Dermis blood vessel endothelial cell (primary cell): ENCODE measurements at places on chromosomes 2 and 18.

DNA sequence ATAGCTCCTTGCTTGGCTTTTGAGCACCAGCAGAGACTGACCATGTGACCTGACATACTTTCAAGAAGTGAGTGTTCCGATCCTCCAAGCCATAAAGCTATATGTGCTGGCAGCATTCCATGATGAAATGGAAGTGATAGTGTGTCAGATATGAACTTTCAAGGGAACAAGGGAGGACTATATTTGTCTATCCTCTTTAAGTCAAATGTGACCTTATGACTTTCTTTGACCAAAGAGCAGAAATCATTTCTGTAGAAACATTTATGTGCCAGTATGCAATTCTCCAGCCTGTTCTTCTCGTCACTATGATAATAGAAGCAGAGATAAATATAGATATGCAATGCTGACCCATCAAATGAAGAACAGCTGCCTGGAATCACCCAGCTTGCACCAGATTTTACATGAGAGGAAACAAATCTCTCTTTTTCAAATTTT, 14.4 kb downstream of the HYCC2 start:
- no peak for DNase-seq

GRCh38 chr2:18600255-18600613, 10.9 kb upstream of the NT5C1B start:
- DNase-seq = no peak

DNA sequence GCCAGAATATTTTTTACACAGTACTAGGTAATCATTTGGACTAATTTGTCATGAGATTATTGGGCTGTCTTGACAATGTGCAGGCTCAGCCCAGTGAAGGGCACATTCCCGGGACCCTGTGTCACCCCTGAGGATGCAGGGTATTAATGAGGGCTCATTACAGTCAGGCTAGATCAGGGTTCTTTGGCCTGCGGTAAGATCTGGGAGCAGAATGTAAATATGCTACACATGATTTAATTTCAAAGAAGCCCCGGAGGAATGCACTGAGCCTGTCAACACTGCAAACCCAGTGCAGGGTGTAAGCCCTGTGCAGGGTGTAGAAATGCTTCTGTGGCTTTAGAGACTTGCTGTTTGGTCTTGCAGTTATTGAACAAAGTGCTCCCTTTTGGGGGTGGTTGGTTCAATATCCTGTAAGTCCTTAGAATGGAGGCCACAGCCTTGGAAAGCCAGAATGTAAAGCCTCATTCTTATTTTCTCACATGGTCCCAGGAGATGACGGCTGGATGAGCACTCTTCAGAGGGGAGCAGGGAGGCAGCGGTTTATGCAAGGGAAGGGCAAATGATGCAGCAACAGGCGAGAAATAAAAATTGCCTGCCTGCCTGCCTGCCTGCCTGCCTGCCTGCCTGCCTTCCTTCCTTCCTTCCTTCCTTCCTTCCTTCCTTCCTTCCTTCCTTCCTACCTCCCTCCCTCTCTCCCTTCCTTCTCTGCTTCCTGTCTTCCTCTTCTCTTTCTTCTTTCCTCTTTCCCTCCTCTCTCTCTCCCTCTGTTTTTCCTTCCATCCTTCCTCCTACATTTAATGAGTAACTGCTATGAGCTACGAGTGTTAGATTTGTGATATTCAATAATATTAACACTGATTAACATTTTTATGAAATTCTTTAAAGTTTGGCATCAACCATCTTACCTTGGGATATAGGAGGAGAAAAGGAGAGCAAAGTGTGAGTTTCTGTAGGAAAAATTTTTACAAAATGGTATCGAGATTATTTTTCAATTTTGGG, 148.8 kb downstream of the VAPA start:
- DNase-seq = no peak

DNA sequence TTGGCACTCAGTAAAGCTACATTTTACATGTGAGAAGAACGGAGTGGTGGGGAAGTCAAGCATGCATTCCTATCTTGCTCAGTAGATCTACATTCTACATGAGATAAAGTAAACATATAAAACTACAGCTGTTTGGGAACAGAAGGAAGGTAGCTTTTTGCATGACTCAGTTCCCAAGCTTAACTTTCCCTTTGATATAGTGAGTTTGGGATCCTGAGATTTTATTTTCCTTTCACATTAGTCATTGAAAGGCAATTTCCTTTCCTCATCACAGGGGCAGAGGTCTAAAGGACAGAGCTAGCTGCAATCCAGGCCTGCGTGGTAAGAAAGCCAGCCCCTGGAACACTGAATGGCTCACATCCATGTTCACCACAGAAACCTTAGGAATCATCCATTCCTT, 257.2 kb downstream of the SRBD1 start:
- DNase-seq = peak; percentile 96

DNA sequence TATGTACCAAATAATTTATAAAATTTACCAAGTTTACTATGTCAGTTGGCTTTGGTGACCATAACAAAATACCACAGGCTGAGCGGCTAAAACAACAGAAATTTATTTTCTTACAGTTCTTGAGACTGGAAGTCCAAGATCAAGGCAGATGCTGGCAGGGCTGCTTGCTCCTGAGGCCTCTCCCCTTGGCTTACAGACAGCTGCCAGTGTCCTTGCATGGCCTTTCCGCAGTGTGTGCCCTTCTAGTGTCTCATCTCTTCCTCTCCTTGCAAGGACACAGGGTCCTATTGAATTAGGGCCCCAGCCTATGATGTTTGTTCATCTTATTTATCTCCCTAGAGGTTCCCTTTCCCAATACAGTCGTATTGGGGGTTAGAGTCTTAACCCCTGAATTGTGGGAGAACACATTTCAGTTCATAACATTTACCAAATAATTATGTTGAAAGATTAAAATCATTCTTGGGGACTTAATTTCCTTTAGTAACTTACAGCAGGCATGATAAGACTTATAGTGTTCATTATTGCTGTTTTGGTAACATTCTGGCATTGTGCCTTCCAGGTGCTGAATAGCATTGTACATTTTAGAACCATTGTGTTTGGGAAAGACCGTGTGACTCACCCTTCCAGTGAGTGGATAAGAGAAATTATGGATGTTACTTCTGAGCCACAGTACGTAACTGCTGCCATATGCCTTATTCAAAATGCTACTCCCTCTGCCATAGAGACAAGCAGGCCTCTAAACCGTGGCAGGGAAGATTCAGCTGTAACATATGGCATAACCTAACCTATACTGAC, 317.5 kb downstream of the TMX3 start:
- DNase-seq = no peak

DNA sequence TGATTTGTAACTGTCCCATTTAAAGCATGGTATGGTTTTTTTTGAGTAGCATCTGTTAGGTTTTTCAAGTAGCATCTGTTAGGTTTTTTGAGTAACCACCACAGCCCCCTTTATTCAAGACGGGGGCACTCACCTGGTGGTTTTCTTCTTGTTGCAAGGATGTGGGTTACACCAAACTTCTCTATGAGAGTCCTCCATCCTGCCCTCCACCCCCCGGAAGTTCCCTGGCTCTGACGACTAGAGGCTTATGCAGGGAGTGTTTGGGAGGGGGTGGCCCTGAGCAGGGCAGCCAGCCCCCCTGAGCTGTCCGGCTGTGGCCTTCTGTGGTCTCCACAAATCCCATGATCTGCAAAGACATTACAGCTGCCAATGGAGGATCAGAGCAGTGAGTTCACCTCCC, 39.3 kb downstream of the MTCL1 start:
- no peak for DNase-seq

GRCh38 chr2:229220254-229220653, 50.8 kb downstream of the PID1 start:
- DNase-seq = no peak

DNA sequence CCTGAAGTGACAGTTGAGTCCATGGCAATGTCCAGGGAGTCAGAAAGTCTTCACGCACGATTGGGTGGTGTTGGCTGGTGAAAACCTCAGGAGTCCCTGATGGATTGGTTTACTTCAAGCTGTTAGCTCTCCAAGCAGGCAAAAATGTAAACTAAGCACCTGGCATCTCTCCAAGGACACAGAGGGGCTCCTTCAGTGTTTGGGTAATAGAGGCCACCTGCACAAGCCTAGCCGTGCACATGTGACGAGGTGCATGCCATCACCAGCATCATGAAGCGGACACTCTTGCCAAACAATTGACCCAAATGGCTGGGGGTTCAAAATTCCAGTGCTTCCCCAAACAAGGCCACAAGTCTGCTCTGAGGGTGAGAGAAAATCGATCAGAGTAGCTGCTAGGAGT, 104.7 kb upstream of the CD302 start:
- peak; percentile 4 for DNase-seq

- no peak for DNase-seq
These were observed 24.7 kb upstream of the ARL4C start for GRCh38 chr2:234521536-234521935.

GRCh38 chr18:77107292-77107691, 25.3 kb downstream of the MBP start:
- DNase-seq = no peak

DNA sequence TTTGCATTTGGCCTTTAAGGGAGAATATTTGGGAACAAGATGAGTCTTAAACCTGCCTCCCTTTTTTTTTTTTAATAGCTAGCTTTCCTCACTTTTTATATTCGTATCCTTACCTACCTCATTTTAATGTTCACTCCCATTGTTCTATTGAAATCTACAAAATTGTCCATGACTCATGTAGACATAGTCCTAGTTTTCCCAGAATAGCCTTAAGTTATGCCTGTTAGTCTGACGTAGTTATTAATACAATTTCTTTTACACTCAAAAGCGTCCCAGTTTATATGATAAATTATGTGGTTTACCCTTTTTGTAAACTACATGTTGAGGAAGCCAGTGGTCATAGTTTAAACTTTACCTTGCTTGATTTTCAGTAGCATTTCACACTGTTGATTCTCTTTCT, 73.4 kb downstream of the UBR3 start:
- DNase-seq = peak; percentile 33

DNA sequence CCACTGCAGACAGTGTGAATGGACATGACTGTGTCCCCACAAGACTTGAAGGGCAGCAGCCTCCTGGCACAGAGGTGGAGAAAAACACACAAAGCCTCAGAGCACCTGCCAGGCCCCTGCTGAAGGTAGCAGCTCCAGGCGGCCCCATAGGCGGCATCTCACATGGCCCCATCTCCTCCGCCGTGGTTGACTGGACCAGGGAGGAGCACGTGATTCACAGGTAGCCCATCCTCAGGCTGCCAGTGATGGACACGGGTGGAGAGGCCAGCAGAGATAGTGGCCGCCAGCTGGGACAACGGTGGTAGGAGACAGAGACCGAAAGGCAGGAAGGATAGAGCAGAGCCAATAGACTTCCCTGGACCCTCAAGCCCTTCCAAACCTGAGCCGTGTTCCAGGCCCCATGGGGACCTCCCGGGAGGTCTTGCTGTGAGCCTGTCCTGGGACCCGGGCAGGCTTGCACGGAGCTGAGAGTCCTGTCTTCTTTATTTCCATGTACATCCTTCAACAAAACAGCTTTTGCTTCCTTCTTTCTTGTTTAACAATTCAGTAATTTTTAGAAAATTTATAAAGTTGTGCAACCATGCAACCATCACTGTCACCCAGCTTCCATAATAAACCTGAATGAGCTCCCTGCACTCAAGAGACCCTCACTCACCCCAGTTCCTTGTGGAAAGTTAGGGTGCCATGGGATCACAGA, 26.9 kb downstream of the GPR55 start:
- no peak for DNase-seq

DNA sequence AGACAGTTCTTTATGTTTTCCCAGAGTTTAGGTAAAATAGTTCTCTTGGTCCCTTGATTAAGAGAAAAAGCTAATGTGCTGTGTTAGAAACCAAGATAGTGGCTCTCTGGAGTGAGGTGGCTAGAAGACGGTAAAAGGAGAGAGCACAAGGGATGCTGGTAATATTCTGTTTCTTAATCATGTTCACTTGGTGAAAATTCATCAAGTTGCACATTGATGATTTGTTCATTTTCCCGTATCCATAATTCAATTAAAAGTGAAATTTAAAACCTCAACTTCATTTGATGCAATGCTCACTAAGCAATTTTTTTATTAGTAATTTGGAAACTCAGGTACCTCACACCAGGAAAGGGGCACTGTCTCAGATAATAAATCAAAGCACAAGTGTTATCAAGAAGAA, 113.8 kb downstream of the NBAS start:
- no peak for DNase-seq

- no peak for DNase-seq
These were observed 9.1 kb downstream of the TMEM127 start for GRCh38 chr2:96256611-96257113.

DNA sequence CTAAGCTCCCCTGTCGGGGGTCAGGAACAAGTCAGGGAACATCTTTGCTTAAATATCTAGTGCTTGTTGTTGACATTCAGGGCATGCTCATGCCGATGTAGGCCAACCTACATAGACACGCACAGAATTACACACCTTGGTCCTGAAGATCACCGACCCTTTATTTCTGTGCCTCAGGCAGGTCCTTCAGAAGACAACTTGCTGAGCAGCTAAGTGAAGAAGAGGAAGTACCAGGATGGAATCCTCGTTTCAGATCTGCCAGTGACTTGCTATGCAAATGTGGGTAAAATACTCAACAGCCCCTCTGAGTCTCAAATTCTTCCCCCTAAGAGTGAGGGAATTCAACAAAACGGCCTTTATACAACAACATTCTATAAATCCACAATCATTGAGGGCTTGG, 494.7 kb downstream of the BCL11A start:
- no peak for DNase-seq

DNA sequence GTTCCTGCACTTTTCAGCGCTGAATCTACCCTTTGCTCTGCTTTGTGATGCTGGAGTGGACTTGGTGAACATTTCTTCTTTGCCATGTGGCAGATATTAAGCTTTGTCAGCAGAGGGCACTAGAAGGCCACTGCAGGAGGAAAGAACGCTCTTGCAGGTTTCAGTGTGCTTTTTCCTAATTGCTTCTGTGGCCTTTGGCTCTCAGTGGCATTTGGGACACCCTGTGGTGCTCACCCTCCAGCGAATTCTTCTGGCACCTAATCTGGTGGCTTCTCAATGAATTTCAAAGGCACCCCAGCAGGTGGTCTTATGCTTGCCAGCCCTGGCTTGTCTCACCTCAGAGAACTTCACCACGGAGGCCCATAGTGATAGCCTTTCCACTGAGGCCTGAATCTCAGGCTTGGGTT, 146.7 kb downstream of the MYO3B start:
- peak; percentile 64 for DNase-seq

DNA sequence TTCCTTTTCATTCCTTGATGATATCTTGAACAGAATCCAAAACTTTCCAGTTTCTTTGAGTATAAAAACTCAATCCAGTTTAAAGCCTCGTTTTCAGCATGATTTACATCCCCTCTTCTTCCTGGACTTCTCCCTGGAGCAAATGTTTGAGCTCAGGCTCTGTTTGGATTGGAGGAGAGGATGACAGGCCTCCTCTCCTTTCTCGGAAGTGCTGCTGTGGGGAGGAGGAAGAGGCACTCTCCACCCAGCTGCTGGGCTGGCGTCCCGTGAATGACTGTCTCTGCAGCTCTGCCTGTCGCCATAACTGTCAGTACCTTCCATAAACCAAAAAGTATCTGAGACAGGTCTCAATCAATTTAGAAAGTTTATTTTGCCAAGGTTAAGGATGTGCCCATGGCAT, 238.2 kb upstream of the AGAP1 start:
- DNase-seq = no peak

GRCh38 chr18:12741351-12741750, 38.5 kb downstream of the PSMG2 start:
- DNase-seq = no peak

- DNase-seq = no peak
These were observed 40.4 kb downstream of the FRZB start for GRCh38 chr2:182826064-182826463.
